Cardiac ventricle fibroblast (primary cell): ENCODE measurements at places on chromosomes 16 and 17. TPM values are rescaled to one million over a fixed set of nuclear protein-coding genes. Genes with fewer than 3 reads are reported as not detected.

The CTU2 gene
- 9.9 and 17.8 TPM in 2 replicates for total RNA-seq

The ASPA gene
- 7.0 and 7.8 TPM in 2 replicates for total RNA-seq

The TLCD2 gene
- total RNA-seq: 2.3 and 3.6 TPM in 2 replicates

The CHRNE gene
- 0.31 and 0.54 TPM in 2 replicates for total RNA-seq

The ATP1B2 gene
- 0.10 and 0.12 TPM in 2 replicates for total RNA-seq

The UTS2R gene
- total RNA-seq: not detected in 2 replicates
